ENCODE measurements at places on chromosomes 6 and 20.
A peak's percentile ranks its signal among the peaks of the same experiment; 100 is the strongest.

DNA sequence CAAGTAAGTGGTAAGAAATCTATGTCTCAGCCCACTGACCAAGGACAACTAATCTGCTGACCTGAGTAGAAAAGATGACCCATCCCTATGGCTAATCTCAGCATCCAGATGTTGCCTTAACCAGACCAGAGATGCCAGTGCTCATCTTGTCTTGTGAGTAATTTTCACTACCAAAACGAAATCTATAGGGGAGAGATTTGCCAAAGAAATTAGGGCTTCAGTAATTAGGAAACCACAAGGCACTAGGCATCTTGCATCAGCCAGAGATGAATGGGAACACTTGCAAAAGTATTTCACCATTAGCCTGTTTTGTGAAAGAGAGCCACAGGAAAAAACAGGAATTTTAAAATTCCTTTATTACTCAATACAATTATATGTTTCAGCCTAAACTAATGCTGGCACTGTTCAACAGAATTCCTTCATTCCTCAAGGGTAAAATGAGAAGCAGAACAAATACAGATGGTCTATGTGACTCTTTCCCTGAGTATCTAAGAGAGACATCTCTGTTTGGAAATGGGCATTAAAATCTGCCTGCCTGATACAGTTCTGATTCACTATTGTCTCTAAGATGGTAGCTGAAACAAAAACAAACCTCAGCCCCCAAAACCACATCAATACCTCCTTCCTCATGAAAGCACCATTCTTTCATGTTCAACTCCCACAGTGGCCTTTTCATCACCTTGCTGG, 87.8 kb downstream of the GMDS start:
- no peak overlapping the region for H3K27ac ChIP-seq
- no peaks in the 10 kb centered on the region for H3K27me3 ChIP-seq
- H3K36me3 ChIP-seq: no peaks in the 10 kb centered on the region
- DNase-seq: no peak

- H3K4me1 ChIP-seq: peaks cover 18% of the 10 kb centered on the region
- DNase-seq: no peak
- no peaks in the 10 kb centered on the region for H3K27me3 ChIP-seq
- H3K36me3 ChIP-seq: no peaks in the 10 kb centered on the region
- no peak overlapping the region for H3K4me3 ChIP-seq
Observed at GRCh38 chr6:149246691-149247384, 70.7 kb upstream of the TAB2 start.

DNA sequence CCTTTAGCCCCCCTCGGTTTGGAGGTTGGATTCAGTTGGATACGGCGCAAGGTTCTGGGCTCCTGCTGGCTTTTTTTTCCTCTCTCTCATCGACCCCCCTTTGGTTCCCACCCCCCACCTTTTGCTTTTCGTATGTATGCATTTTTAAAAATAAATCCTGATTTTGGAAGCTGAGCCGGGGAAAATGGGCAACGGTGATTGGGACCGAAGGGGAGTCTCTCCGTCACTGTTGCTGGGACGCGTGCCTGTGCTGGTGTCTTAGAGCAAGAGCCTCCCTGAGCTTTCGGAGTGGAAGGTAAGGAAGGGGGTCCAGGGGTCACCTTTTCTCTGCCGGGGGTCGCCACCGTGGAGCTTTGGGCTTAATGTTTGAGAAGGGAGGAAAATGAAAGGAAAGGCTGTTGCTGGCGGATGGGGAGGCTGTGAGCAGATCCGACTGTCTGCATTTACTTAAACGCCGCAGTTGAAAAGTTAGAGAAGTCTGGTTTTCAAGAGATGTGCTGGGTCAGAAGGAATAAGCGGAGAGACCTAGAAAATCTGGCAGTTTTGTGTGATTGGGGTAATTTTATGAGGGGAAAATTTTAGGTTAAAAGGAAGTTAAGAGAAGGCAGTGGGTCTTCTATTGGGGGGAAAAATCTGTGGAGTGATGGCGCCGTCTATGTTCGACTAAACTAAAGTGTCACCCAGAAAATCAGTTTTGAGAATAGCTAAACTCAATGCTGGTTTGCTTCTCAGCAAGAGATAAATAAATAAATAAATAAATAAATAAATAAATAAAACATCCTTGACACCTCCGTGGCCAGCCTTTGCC, 828 bp downstream of the ADGRB3 start:
- no peak overlapping the region for H3K27ac ChIP-seq
- no peak for DNase-seq
- peaks cover 5% of the 10 kb centered on the region for H3K4me1 ChIP-seq
- H3K27me3 ChIP-seq: peaks cover 7% of the 10 kb centered on the region
- H3K4me3 ChIP-seq: peak overlapping the region; percentile 66
- no peaks in the 10 kb centered on the region for H3K36me3 ChIP-seq

GRCh38 chr6:139344186-139344963, 30.1 kb downstream of the CITED2 start:
- no peaks in the 10 kb centered on the region for H3K27me3 ChIP-seq
- H3K36me3 ChIP-seq: no peaks in the 10 kb centered on the region
- no peak overlapping the region for H3K4me3 ChIP-seq
- H3K27ac ChIP-seq: no peak overlapping the region
- peaks cover 21% of the 10 kb centered on the region for H3K4me1 ChIP-seq

DNA sequence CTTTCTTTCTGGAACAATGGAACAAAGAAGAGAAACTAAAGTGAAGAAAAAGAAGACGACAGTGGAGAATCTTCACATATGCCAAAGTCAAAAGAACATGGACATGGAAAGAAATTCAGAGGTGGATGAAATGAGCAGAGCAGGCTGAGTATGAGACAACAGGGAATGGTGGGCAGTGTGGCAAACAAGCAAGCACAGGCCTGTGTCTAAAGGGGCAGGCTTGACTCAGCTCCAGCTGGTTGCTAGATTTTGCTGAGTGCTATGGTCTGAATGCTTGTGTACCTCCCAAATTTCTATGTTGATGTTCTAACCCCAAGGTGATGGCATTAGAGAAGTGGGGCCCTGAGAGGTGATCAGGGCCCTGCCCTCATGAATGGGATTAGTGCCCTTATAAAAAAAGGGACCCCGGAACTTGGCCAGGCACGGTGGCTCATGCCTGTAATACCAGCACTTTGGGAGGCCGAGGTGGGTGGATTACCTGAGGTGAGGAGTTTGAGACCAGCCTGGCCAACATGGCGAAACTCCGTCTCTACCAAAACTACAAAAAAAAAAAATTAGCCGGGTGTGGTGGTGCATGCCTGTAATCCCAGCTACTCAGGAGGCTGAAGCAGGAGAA, 49.6 kb downstream of the ZMYND8 start:
- peaks cover 47% of the 10 kb centered on the region for H3K36me3 ChIP-seq
- no peaks in the 10 kb centered on the region for H3K27me3 ChIP-seq
- peaks cover 7% of the 10 kb centered on the region for H3K4me1 ChIP-seq
- no peak overlapping the region for H3K27ac ChIP-seq
- no peak overlapping the region for H3K4me3 ChIP-seq
- no peak for DNase-seq

DNA sequence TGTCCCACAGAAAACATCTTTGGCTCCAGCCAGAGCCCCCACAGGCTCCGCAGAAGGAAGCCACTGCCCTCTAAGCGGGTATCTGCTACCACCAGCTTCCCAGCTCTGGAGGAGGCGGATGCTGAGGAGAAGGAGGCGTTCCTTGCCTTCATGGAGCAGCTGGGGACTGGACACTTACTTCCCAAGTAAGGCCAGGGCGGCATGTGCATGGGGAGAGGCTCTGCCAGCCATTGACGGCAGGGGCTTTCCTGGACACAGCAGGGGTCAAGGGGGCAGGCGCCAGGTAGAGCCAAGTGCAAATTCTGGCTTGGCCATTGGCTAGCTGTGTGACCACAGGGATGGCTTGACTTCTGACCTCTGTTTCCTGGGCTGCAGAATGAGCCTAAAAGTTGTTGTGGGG, 17.8 kb downstream of the RAB44 start:
- no peak overlapping the region for H3K27ac ChIP-seq
- no peaks in the 10 kb centered on the region for H3K36me3 ChIP-seq
- H3K4me3 ChIP-seq: no peak overlapping the region
- H3K4me1 ChIP-seq: no peaks in the 10 kb centered on the region
- DNase-seq: no peak

DNA sequence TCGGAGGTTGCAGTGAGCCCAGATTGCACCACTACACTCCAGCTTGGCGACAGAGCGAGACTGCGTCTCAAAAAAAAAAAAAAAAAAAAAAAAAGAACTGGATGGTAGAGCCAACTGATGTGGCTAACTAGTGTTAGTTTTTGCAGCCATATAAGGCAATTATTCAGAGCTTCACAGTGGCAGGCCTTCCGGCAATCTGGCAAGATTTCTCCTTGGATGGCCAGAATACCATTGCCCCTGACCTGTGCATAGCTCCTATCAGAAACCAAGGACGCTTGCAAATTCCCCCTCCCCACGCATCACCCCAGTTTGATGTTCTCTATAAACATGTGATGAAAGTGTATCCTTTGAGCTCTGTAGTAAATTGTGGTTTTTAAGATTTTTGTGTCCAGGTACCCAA, 127.0 kb downstream of the RNF144B start:
- H3K4me3 ChIP-seq: no peak overlapping the region
- no peak for DNase-seq
- no peaks in the 10 kb centered on the region for H3K4me1 ChIP-seq
- H3K27me3 ChIP-seq: peaks cover 5% of the 10 kb centered on the region

- H3K27me3 ChIP-seq: no peaks in the 10 kb centered on the region
- H3K4me3 ChIP-seq: no peak overlapping the region
- no peaks in the 10 kb centered on the region for H3K4me1 ChIP-seq
Observed at GRCh38 chr6:106608080-106608668, 21.1 kb downstream of the RTN4IP1 start.

GRCh38 chr6:157847846-157848245, 24.8 kb downstream of the SNX9 start:
- no peak overlapping the region for H3K27ac ChIP-seq
- H3K4me1 ChIP-seq: no peaks in the 10 kb centered on the region
- DNase-seq: no peak

- DNase-seq: no peak
- H3K4me1 ChIP-seq: no peaks in the 10 kb centered on the region
- no peaks in the 10 kb centered on the region for H3K27me3 ChIP-seq
Observed at GRCh38 chr6:37058084-37058586, 52.7 kb downstream of the FGD2 start.

DNA sequence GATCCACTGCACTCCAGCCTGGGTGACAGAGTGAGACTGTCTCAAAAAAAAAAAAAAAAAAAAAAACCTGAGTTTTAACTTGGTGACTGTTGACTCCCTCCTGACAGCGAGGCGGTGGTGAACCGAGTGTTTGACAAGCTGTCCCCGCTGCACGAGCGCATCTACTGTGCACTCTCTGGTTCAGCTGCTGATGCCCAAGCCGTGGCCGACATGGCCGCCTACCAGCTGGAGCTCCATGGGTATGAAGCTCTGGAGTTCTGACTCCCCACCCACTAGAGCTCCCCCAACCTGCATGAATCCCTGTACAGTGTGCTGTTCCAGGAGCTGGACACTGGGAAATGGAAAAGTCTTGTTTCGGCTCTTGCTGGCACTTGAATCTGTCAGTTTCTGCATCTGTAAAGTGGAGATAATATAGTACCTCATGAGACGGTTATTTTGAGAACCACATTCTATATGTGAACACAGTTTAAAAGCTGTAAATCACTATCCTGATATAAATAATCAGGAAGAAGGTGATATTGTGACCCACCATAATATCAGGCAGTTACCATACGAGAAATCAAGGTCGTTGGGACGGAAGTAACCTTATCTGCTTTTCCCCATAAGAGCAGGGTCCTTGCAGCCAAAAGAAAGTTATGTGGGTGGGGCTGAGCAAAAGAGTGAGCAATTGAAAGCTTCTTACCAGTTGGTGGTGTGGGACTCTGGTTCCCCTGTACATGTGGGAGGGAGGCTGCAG, 3.3 kb downstream of the PSMB9 start:
- peak overlapping the region; percentile 45 for H3K27ac ChIP-seq
- DNase-seq: no peak
- H3K4me3 ChIP-seq: no peak overlapping the region
- no peaks in the 10 kb centered on the region for H3K27me3 ChIP-seq

DNA sequence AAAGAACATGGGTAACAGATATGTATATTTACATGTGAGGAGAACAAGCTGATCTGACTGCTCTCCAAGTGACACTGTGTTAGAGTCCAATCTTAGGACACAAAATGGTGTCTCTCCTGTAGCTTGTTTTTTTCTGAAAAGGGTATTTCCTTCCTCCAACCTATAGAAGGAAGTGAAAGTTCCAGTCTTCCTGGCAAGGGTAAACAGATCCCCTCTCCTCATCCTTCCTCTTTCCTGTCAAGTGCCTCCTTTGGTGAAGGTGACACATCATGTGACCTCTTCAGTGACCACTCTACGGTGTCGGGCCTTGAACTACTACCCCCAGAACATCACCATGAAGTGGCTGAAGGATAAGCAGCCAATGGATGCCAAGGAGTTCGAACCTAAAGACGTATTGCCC, 5.2 kb downstream of the HFE start:
- H3K4me3 ChIP-seq: no peak overlapping the region
- H3K4me1 ChIP-seq: peaks cover 12% of the 10 kb centered on the region
- no peak for DNase-seq
- H3K27me3 ChIP-seq: no peaks in the 10 kb centered on the region
- H3K27ac ChIP-seq: no peak overlapping the region
- H3K36me3 ChIP-seq: no peaks in the 10 kb centered on the region

DNA sequence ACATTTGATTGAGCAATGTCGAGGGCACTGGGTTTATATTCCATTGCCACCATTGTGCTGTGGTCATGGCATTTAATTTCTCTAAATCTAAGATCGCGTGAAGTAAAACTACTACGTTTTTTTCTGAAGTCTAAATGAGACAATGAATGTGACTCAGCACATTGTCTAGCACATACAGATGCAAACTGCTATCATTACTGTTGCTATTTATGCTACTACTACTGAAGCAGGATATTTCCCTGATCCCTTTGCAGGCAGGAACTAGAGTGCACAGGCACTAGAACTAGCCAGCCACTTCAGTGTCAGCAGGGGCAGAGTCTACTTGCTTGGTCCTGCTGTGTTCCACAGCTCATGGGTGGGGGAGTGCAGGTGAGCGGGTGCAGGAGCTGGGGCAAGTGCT, 449.7 kb downstream of the CDKAL1 start:
- no peaks in the 10 kb centered on the region for H3K4me1 ChIP-seq
- H3K27me3 ChIP-seq: no peaks in the 10 kb centered on the region
- no peak for DNase-seq
- no peak overlapping the region for H3K27ac ChIP-seq

DNA sequence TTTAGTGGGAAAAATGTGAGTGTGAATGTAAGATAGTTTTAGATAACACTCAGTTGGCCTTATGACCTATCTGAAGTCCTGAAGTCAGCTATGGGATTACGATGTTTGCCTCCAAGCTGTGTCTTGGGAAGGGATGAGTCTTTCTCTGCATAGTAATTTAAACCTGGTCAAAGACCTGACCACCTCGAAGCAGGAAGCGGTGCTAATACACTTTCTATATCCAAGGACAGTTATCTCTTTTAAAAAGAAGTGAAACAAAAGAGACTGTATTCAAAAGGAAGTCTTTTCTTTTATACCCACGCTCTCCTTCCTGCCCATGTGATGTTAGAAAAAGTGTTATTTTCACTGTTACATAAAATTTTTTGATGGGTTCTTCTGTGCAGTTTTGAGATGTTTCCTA, 94.9 kb downstream of the JARID2 start:
- peak overlapping the region; percentile 64 for H3K27ac ChIP-seq
- H3K27me3 ChIP-seq: no peaks in the 10 kb centered on the region
- H3K4me3 ChIP-seq: no peak overlapping the region
- no peaks in the 10 kb centered on the region for H3K36me3 ChIP-seq
- H3K4me1 ChIP-seq: peaks cover 53% of the 10 kb centered on the region
- no peak for DNase-seq

- H3K36me3 ChIP-seq: peaks cover 13% of the 10 kb centered on the region
- H3K27ac ChIP-seq: no peak overlapping the region
- no peak overlapping the region for H3K4me3 ChIP-seq
- no peaks in the 10 kb centered on the region for H3K27me3 ChIP-seq
- no peak for DNase-seq
- H3K4me1 ChIP-seq: no peaks in the 10 kb centered on the region
Observed at GRCh38 chr20:18188434-18188833, 50.8 kb downstream of the KAT14 start.

All from T-cell (primary cell).